ENCODE measurements at places on chromosomes 4 and X.

DNA sequence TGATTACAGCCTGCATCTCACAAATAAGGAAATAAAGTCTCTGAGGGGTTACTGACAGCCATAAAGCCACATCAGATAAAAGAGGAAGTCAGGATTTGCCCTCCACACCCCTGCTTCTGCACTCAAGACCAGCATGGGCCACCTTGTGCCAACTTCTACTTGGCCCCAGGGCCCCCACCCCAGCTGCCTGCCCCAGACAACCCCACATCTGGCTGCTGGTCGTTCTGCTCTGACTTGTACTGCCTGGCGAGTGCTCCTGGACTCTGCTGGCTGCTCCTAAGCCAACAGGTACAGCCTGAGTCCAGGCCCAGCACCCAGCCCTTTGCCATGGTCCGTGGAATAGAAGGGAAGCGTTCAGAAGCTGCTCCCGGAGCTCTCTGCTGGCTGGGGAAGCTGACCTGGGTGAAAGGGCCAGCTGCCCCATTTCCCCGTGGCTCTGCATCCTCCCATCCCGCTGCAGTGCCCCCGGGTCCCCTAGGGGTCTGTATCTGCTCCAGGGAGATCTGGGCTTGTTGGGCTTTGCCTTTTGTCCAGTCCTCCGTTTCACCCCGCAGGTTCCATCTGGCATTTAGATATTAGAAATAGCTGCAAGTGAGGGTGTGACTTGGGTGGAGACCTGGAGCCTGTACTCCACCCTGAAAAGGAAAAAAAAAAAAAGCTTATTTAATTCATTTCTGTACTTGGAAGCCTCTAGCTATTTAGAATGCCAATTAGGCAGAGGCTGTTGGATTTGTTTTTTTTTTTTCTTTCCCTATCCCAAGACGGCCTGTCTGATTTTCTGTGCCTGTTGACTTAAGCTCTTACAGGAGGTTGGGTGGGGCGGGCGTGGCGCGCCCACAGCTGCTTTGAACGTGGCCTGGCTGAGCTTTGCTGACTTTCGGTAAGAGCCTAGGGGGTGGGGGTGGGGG is 194.7 kb downstream of the PTTG2 start:
- DNase-seq: no peak

DNA sequence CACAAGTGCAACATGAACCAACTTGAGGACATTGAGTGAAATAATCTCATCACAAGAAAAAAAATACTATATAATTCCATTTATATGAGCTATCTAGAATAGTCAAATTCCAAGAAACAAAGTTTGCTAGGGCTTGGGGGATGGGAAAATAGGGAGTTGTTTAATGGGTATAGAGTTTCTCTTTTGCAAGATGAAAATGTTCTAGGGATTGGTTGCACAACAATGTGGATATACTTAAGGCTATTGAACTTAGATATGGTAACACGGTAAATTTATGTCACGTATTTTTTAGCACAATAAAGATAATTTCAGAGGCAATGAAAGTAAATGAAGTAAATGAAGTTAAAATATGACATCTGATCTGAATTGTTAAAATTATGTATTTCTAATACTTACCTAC is 7.9 kb downstream of the MFSD8 start:
- DNase-seq: no peak

GRCh38 chr4:66640233-66640990 is 904.9 kb downstream of the CENPC start:
- DNase-seq: no peak

DNA sequence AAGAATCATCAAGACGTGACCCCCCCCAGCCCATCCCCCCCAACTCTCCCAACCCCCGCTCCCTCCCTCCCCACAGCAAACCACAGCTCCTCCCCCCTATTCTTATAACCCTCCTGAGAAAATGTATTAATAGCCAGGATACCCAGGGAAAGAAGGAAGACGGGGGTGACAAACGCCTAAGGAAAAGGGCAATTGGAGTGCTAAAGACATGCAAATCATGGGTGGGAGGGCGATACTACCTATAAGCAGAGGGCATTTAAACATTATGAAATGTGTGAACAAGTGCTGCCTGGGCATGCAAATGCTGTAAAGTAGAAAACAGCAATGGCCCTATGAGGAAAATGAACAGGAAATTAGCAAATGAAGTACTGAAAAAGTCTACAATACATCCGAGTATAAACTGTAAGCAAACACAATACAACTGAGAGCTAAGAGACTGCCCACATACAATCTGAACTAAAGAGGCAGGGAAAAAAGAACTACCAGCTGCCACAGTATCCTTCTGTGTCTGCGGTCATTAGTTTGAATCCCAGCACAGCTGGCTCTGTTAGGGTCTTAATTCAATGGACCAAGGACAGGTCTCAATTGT is 2.4 kb downstream of the CXXC4 start:
- DNase-seq: peak; percentile 87

GRCh38 chr4:104719539-104720230 is 225.0 kb upstream of the CXXC4 start:
- DNase-seq: peak; percentile 49

GRCh38 chrX:46953137-46953527 is 40.9 kb downstream of the JADE3 start:
- peak; percentile 51 for DNase-seq

GRCh38 chr4:40721730-40722171 is 28.0 kb upstream of the NSUN7 start:
- no peak for DNase-seq

DNA sequence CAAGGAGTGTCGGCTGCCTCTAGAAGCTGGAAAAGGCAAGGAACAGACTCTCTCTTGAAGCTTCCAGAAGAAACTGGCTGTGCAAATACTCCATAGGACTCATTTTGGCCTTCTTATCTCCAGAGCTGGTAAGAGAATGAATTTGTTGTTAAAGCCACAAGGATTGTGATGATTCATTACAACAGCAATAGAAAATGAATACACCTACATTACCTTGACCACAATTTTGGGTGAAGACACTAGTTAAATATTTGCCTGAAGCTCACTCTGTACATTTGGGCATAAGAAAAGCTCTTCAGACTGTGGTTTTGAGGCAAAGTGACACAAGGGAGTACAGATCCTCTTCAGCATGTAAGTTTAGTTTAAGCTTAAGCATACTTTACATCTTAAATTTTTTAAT is 134.5 kb upstream of the TLL1 start:
- DNase-seq: no peak
